Naive thymus-derived CD8-positive, alpha-beta T cell (primary cell): ENCODE measurements at places on chromosomes 12 and 14. TPM values are rescaled to one million over a fixed set of nuclear protein-coding genes. Genes with fewer than 3 reads are reported as not detected.
A peak's percentile ranks its signal among the peaks of the same experiment; 100 is the strongest.

DNA sequence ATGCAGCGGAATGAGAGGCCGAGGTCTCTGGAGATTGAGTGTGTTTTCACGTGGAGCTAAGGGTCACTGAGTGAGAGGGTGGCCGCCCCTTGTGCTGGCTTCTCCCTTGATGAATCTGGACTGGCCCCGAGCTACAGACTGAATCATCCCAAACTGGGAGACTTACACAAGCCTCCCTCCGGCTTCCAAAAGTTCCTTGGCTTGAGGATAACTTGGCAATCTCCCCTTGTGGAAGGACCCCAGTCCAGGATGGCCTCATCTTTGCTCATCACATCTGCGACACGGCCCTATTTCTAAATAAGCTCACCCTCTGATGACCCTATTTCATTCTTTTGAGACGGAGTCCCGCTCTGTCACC lies 41.5 kb upstream of the FBRSL1 start:
- no peak for DNase-seq

DNA sequence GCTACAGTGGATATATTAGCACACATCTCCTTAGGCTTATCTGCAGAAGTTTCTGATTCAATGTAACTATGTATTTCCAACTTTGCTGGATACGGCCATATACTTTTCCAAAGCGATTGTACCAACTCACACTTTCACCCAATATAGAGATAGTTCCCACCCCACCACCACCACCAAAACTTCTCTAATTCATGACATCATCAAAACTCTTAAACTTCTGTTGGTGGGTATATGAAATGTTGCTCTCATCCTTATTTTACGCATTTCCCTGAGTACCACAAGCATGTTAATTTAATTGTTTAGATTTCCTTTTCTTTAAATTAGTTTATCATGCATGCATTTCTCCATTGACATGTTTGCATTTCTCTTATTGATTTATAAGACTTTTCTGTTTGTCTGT lies 95.6 kb downstream of the PRKD1 start:
- no peak for DNase-seq

GNB3 gene
- total RNA-seq: 3.8 TPM

DNA sequence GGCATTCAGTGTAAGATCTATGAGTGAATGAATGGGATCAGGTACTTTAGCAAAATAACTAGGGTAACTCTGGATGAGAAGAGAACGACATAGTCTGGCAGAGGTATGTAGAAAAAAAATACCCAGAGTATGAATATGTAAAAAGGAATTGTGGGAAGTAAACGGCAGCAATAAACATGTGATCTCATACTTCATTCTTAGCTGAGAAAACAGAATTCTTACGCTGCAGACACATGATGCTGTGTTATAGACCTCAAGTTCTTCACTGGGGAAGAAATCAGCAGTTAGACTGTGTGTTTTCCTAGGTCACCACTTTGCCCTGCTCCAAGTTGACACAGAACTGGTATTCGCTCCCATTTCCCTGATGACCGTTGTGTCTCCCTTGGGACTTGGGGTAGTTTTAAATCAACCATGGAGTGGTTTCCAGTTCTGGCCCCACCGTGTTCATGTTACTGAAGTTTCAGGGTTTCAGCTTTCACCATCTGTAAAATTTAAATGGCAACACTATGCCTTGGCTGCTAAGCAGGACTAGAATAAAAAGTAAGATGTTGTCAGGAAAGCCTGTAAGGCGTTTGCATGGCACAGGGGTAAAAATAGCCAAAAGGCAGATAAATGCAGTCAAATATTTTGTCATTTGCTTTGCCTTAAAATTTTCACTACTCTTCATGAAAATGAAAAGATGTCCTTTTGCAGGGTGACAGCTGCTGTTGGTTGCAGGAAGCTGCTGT lies 223.7 kb downstream of the PELI2 start:
- no peak for DNase-seq

DNA sequence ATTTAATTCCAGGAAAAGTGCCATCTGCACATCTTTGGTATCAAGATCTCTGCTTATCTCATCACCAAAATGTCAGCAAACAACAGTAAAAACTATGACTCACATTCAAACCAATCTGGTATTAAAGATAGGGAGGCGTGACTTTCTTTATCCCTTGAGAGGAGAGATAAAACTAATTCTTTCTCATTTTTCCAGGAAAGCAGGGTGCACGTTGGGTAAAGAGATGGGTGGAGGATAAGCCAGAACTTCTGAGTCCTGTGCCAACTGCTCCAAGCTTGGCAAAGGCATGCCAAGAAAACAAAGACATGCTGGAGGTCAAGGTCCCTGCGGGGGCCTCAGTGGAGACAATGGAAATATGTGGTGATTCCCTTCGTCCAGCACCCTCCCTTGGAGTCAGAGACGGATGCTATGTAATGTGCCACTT lies 225.8 kb upstream of the PLXNC1 start:
- no peak for DNase-seq

- DNase-seq: no peak
Observed at GRCh38 chr12:126998747-126999285, 1268.2 kb upstream of the TMEM132C start.

DNA sequence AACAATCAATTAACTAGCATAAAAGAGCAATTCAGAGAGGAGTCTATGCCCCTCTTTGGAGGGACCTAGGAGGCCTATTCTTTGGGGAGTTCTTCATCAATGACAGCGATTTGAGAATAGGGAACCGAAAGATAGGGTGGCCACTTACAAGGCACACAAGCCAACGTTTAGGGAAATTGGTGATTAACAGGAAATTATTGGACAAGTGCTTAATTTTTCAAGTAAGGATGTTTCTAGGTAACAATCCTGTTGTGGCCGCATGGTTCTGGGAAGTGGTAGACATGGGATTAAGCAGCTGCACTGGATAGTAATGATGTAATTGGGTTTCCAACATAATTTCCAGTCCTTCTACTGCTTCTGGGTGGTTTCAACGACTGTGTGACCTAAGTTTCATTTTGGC lies 83.2 kb downstream of the HMGA2 start:
- no peak for DNase-seq

DNA sequence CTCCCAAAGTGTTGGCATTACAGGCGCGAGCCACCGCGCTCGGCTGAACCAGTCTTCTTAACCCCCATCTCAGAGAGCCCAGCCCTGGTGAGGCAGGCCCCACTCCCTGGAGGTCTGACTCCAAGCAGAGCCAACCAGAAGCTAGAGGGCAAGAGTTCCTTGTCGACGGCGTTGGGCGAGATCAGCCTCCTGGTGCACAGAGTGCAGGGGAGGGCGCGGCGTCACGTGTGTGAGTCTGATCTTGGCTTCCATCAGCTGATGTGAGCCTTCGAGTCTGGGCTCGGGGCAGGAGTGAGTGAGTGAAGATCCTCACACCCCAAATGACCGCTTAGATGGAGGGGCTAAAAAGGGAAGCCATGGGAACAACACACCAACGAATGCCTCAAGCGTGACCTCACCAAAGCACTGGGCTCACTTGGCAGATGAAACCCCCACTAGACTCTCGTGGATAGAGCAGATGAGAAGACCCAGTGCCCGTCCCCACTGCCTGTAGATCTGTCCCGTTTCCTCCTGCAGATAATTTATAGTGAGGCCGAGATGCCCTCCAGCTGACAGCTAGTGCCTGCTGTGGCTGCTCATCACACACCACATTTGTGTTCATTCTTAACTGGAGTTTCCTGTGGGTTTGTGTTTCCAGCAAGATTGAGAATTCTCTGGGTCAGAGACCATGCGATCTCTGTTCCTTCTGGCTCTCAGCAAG lies 28.6 kb upstream of the ADGRD1 start:
- no peak for DNase-seq

TPPP2 gene
- not detected for total RNA-seq

DNA sequence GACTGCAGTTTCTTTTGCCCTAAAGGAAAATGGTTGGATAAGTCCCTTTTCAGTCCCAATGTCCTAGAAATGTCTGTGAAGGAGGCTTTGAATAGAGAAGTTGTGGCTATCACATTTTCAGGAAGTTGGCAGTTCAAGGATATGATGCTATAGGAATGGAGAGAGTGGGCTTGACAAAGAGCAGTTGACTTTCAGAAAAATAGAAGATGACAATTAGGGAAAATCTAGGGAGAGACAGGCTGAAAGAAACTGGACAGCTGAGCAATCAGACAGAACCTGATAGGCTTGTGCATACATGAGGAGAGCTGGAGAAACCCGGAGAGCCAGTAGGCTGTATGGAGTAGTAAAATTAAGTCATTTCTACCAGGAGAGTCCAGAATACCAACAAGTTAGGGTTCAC lies 50.5 kb downstream of the LMNTD1 start:
- DNase-seq: no peak

- no peak for DNase-seq
Observed at GRCh38 chr12:57475271-57476161, 4.2 kb downstream of the ARHGAP9 start.

DNA sequence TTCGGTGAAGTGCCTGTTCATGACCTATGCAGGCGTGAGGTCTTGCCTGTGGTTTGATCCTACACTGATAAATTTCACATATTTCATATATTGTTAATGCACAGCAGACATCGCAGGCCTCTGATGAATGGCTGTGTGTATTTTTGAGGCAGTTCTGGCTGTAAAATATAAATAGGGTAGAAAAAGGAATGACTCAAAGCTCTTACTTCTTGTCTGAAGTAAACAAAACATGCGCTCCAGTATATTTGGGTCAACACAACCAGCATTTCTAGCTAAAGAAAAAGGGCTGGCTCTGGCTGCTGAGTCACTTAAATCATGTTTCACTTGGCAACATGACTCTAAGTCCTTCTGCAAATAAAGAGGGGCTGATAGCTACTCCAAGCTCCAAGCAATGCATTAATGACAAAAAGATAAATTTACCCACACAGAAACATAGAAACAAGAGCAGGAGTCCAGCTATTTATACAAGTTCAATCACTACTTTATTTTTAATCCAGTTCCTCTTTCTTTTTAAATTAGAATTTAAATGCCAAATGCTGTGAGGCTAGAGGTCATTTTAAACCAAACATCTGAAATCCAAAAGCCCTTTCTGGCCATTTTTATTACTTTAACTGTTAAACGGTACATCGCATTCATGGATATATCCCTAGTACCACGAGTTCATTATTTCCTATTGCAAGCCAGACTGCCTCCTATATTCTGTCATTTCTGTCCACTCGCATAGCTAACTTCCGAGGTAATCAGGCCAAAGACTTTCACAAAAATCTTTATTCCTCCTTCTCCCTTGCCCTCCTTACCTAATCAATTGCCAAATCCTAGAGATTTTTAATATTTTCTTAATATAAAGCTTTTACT lies 54.3 kb upstream of the TMCC3 start:
- DNase-seq: no peak

DNA sequence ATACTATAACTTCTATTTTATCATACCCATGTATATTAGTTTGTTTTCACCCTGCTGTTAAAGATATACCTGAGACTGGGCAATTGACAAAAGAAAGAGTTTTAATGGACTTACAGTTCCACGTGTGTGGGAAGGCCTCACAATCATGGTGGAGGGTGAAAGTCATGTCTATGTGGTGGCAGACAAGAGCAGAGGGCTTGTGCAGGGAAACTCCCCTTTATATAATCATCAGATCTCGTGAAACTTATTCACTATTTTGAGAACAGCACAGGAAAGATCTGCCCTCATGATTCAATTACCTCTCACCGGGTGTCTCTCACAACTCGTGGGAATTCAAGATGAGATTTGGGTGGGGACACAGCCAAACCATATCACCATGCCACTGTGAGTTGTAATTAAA lies 135.8 kb downstream of the SYNE2 start:
- DNase-seq: no peak

- no peak for DNase-seq
Observed at GRCh38 chr12:116971222-116971621, 60.5 kb downstream of the FBXW8 start.

DNA sequence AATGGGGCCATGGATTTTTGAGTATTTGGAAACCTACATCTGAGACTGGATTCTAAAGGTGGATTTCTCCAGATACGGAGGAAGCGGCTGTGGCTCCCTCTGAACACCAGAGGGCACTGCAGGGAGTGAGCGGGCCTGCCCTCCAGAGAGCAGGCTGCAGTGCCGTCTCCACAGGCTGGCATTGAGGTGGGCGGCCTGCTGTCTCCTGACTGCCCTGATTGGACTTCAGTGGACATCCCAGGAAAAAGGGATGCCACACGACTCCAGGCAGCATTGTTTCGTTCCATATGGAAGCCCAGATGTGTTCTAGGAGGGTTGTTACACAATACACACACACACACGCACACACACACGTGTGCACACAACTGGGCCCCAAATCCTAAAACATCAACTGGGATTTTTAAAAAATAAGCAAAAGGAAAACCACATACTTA lies 20.9 kb upstream of the ANO2 start:
- peak; percentile 30 for DNase-seq

GRCh38 chr14:26730929-26731618 lies 133.2 kb upstream of the NOVA1 start:
- no peak for DNase-seq

KLHL33 gene
- total RNA-seq: 0.52 TPM

- DNase-seq: no peak
Observed at GRCh38 chr12:55039395-55040354, 19.9 kb downstream of the NEUROD4 start.

STXBP6 gene
- total RNA-seq: not detected

- no peak for DNase-seq
Observed at GRCh38 chr12:85874031-85874461, at the start of gene NTS. NTS (plus strand) TSS chr12:85874295; CDS start chr12:85874404, 109 bp downstream.

INHBC gene
- total RNA-seq: 0.18 TPM

ANKS1B gene
- total RNA-seq: not detected

RAD52 gene
- total RNA-seq: 28.9 TPM

- DNase-seq: no peak
Observed at GRCh38 chr14:100155049-100155621, 4.3 kb downstream of the DEGS2 start.

DLK1 gene
- not detected for total RNA-seq

CRIP1 gene
- total RNA-seq: 98.1 TPM
